Esophagus mucosa (tissue), 1 donor: ENCODE measurements at places on chromosomes 16 and 17.

DNA sequence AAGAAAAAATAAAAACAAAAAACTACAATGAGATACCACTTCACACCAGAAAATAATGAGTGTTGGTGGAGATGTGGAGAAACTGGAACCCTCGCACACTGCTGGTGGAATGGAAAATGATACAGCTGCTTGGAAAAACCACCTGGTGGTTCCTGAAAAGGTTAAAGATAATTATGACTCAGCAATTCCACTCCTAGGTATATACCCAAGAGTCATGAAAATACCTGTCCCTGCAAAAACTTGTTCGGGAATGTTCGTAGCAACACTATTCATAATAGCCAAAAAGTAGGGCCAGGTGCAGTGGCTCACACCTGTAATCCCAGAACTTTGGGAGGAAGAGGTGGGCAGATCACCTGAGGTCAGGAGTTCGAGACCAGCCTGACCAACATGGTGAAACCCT, 8.1 kb upstream of the ITGAE start:
- ATAC-seq = peak; percentile 61

DNA sequence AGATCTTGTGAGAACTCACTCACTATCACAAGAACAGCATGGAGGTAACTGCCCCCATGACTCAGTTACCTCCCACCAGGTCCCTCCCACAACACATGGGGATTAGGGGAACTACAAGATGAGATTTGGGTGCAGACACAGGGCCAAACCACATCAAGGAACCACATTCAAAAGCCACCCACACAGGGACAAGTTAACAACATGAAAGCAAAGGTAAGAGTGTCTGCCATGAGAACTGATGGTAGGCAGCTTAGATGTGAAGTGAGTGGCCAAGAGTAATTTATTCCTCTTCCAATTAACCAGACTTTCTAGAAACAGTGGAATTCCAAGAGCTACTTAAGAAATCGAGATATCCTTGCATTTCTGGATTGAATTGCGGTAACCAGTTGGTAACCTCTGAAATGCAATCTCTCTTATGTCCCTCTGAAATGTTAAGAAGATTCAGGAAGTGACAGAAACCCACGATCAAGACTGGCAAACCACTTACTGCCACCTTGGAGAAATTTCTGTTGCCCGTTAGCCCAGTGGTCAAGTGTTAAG, 167.4 kb upstream of the CACNG5 start:
- ATAC-seq = no peak

DNA sequence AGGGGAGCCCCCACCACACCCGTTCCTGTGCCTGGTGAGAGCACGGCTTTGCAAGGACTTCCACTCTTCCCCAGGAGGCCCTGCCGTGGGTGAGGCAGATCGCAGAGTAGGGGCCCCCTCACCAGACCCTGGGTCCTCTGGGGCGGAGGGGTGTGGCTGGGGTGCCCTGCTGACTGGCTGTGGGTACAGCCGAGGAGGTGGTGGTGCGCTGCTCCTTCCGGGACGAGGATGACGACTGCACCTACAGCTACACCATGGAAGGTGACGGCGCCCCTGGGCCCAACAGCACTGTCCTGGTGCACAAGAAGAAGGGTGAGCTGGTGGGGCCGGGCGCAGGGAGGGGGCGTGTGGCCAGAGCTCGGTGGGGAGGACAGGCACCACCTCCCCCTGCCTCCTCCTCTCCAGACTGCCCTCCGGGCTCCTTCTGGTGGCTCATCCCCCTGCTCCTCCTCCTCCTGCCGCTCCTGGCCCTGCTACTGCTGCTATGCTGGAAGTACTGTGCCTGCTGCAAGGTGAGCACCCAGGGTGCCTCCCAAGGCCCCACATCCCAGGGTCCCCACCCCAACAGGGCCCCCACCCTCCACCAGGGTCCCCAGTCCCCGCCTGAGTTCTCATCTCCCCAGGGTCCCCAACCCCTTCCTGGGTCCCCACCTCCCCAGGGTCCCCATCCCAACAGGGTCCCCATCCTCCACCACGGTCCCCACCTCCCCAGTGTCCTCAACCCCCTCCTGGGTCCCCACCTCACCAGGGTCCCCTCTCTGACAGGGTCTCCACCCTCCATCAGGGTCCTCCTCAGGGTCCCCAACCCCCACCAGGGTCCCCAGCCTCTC, 16.1 kb downstream of the ITGB4 start:
- ATAC-seq = no peak

DNA sequence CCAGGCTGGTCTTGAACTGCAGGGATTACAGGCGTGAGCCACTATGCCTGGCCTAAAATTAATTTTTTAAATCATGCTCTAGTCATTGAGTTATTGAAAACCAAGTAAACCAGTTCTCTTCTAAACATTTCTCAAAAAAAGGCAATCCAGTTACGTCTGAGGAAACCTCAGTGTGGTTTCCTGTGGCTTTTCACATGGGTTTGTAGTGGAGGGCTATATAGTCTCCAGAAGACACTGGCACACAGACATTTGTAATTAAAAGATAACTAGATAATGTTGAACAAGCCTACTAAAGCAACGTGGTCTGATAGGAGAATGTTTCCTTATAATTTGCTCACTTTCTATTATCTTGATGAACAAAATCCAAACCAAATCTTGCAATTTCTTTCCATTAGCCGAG, 5.2 kb upstream of the TOB1 start:
- no peak for ATAC-seq

GRCh38 chr17:9839433-9839832, 13.7 kb downstream of the GLP2R start:
- ATAC-seq = no peak
